ENCODE measurements at places on chromosomes 13 and 19.

DNA sequence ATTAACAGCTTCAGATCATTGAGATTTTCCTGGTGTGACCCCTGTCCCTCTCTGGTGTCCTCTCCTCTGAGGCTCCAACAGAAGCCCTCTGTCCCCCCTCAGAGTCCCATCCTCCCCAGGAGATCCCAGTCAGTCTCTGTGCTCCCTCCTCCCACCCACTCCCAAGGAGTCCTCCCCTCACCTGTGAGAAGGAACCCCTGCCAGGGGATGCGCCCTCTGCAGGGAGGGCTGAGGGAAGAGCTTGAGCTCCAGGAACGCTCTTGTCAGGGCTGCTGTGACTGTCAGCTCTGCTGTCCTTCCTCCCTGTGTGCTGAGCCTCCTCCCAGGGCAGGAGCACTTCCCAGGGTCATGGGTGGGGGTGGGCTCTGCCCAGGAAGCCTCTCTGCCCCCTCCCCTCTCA lies 33.2 kb downstream of the CEACAM8 start:
- DNase-seq, result no peak

GRCh38 chr13:77338329-77338728 lies 11.4 kb upstream of the MYCBP2 start:
- DNase-seq, result no peak

DNA sequence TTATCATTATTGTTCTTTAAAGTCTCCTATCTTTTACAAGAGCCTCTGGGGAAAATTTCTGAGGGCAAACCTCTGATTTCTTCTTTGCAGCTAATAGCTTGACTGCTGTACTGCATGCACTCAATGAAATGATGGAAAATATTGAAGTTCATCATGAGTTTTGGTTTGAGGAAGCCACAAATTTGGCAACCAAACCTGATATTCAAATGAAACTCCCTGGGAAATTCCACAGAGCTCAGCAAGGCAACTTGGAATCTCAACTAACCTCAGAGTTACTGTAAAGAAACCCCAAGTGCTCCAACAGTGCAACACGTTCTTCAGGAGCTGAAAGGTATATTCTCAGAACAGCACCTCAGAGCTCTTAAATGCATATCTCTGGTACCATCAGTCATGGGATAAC lies 14.2 kb upstream of the RNF6 start:
- no peak for DNase-seq

GRCh38 chr13:79194272-79194671 lies 211.8 kb downstream of the RBM26 start:
- DNase-seq, result peak; percentile 86

- DNase-seq, result no peak
Observed at GRCh38 chr13:100680131-100680530, 5.5 kb upstream of the TMTC4 start.

DNA sequence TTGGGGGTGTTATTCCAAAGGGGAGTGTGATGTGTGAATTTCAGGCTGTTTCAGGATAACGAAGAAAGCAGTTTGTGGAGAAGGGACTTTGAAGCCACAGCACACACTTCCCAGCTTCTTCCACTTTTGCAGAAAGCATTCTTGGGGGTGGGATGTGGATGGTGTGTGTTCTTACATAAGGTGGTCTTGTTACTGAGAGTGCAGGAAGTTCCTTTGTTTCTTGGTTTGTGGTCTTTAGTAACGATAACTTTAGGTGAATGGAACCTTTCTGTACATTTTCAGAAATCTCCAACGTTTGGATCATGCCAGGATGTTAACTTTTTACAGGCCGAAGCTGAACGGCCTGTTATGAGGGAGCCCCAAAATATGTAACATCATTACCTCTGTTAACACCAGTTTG lies 251.8 kb downstream of the KCNRG start:
- DNase-seq, result no peak

DNA sequence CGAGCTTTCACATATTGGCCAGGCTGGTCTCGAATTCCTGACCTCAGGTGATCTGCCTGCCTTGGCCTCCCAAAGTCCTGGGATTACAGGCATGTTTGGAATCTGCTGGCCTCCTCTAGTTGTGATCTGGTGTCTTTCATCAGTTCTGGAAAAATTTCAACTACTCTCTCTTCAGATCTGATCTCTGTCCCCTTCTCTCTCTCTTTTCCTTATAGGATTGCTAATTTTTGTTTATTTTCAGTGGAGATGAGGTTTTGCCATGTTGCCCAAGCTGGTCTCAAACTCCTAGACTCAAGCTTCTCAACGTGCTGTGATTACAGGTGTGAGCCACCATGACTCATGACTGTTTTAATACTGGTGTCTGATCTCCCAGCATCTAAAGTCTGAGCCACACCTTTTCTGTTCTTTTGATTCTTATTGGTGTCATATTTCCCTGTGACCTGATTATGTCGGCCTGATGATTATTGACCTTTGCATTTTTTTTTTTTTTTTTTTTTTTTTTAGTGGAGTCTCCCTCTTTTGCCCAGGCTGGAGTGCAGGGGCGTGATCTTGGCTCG lies 10.4 kb upstream of the NANOS2 start:
- DNase-seq, result no peak

GRCh38 chr19:41297628-41298347 lies 12.2 kb upstream of the CCDC97 start:
- DNase-seq, result peak; percentile 91

DNA sequence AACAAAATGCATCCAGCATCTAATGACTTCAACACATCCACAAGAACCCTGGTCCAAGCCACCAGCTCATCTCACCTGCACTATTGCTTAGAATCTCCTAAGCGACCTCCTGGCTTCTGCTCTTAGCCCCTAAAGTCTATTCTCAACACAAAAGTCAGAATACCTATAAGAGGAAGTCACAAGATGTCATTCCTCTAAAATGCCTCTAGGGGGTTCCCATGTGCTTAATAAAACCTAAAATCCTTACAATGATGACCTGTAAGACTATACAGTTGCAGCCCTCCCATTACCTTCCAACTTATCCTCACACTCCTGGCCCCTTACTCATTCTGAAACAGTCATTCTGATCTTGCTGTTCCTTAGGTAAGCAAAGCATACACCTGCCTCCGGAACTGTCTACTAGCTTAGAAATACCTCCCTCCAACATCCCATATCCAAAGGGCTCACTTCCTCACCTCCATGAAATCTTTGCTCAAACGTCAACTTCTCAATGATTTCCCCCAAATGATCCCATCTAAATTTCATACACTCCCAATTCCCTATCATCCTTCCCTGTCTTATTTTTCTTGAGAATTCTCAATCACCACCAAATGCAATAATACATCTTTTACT lies 10.0 kb downstream of the ATP7B start:
- peak; percentile 55 for DNase-seq

GRCh38 chr19:5697890-5698634 lies 8.0 kb downstream of the RPL36 start:
- DNase-seq, result no peak

DNA sequence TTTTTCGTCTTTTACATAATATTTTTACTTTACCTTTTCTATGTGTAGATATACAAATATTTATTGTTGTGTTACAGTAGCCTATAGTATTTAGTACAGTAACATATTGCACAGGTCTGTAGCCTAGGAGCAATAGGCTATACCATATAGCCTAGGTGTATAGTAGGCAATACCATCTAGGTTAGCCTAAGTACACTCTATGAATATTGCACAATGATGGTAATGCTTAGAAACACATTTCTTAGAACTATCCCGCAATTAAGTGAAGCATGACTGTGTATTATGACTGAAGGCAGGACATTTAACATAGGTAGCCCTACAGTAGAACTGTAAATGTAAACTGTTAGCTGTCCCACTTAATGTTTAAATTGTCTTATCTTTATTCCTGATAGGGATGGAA lies 964.3 kb downstream of the SLITRK1 start:
- no peak for DNase-seq

- no peak for DNase-seq
Observed at GRCh38 chr13:37752146-37752545, 117.4 kb downstream of the TRPC4 start.

DNA sequence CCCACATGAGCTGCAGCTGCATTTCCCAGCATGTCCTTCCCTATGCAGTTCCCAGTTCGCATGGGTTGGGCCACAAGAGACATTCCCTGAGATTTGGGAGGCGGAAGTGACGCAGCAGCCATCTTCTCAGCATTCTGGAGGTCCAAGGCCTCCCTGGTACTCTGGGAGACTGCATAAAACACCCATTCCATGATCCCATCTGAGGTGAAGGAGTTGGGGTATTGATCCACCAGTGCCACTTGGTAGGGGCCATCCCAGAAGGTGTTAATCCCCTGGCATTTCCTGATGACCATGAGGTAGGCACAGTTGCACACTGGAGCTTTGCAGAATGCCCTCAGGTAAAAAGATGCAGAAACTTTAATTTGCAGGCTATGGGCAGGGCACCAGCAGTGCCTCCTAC lies 25.4 kb downstream of the POP4 start:
- DNase-seq, result no peak

DNA sequence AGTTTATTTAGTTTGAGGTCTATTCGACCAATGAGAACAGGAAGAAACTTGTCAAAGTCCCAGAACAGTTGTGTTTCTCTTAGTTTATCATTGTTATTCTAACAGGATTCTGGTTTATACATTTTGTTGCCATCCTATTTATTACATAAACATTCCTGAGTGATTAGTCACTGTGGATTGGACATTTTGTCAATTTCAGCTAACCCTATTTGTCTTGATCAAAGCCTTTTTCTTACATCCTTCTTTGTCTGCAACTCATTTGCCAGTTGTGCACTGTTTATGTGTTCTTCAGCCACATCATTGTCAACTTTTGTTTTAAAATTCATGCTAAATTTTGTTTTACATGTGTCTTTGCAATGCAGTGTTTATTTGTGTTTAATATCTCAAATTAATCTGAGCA lies 886.0 kb upstream of the SLC10A2 start:
- DNase-seq, result no peak

DNA sequence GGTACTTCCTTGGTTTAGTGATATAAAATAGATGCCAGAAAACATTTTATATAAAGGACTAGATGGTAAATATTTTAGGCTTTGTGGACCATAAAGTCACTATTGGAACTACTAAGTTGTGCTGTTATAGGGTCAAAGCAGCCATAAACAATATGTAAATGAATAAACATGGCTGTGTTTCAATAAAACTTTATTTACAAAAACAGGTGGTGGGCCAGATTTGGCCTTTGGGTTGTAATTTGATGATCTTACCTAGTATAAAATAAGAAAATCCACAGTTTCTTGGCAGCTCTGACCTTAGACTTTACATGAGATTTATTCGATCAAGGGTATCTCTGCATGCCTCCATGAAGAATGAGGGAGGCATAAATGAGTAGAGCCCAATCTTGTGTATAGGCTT lies 232.0 kb upstream of the PCDH9 start:
- DNase-seq, result no peak

- DNase-seq, result no peak
Observed at GRCh38 chr13:49457221-49457620, 13.1 kb downstream of the SETDB2 start.

- no peak for DNase-seq
Observed at GRCh38 chr13:96002322-96003131, 50.7 kb downstream of the UGGT2 start.

DNA sequence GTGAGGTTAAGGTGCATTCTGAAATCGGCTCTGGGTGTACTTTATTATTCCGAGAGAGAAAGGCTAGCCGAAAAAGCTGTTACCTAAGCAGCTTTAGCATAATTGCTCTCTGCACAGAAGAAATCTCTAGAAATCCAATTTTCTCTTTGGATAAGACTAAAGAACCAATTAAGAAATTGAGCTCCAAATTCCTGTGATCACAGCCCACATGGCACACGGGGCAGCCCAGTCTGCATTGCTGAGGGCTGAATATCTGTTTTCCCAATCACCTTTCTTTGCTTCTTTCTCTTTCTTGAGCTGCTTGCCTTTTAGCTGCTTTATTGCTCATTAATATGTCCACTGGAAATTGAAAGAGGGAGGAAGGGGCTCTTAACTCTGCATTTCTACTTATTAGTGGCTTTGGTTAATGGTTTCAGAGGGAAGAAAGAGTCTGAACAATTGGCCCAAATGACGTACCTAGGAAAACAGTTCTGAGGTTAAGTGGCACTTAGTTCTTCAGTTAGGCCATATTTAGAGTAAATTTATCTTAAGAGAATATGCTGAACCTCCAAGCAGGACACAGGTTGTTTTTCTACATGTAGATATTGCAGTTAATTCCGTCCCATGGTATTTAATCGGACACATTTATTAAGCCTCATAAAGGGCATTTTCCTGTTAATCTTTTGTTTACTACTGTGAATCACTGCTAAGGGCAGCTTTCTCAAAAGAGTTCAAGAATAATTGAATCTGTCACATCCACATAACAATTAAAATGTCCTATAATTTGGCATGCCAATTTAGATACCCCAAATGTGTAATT lies 265.7 kb downstream of the ABCC4 start:
- no peak for DNase-seq

GRCh38 chr13:97537110-97537509 lies 103.1 kb downstream of the RAP2A start:
- DNase-seq, result no peak

- DNase-seq, result peak; percentile 84
Observed at GRCh38 chr19:6048793-6049405, 61.4 kb downstream of the RFX2 start.

- DNase-seq, result no peak
Observed at GRCh38 chr19:1860821-1861598, 2.4 kb downstream of the KLF16 start.

DNA sequence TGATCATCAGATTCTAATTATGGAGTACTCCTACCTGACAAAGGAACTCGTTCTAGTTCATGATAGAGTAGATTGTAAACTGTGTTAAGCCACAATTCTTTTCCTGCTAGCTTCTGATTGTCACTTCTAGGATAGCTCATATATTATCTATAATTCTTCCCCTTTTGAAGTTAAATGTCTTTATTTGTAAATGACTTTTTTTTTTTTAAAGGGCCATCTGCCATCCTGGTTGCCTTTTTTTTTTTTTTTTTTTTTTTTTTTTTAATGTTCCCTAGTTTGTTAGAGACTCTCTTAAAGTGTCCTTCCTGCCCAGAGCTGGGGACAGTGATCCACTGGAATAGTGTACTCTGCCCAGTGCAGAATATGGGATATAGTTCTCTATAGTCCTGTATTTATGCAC lies 4.3 kb downstream of the CHAMP1 start:
- DNase-seq, result no peak

- DNase-seq, result no peak
Observed at GRCh38 chr13:75194717-75195462, 287.1 kb downstream of the TBC1D4 start.

GRCh38 chr19:34260771-34261173 lies 6.4 kb downstream of the GARRE1 start:
- DNase-seq, result no peak

GRCh38 chr13:90091611-90092010 lies 1255.9 kb upstream of the MIR17HG start:
- DNase-seq, result no peak

Measured in B cell (primary cell).